Stimulated activated CD4-positive, alpha-beta T cell treated with anti-CD3 and anti-CD28 coated beads, TNF-alpha, amount 100 ng/mL, for 24 hours (primary cell): ENCODE measurements at places on chromosomes 13 and 19.

DNA sequence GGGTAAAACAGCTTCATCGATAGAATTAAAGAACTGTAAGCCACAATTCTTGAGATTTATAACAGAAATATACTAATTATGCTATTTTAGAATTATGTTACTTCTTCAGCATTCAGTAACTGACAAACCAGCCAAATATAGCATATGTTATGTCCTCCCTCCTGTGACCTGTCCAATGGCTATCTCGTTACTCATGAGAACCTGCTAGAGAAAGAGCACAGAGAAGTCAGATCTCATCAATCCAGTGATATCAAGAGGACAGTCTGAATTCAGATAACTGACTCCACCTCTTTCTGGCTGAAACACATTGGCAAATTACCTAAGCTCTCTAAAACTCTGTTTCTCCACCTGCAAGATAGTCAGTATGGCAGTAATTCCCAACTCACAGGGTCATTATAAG, 170.4 kb downstream of the FGF14 start:
- no peak for DNase-seq

DNA sequence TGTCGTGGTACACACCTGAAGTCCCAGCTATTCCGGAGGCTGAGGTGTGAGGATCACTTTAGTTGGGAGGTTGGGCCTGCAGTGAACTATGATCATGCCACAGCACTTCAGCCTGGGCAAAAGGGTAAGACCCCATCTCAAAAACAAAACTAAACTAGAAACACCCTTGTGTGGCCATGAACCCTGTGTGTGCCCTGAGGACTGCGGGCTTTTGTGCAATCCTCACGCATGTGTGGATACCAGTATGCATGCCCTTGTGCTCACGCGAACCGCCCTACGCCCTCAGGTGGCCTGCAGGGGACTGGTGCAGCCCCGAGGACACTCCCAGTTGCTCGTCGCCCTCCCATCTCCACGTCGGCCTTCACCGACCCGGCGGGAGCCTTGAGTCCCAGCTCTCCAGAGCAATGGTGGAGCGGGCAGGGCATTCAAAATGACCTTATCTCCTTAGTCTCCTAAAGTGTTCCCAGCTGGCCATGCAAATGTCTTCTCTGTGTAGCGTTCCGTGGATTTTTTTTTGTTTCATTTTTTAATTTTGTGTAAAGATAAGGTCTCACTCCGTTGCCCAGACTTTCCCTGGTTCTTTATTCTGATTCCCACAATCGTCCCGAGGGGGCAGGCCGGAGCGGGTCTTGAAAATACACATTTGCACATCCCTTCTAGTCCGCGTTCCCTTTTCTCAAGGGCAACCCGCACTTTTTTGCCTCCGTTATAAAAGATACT, 868 bp upstream of the EGLN2 start:
- DNase-seq: no peak

DNA sequence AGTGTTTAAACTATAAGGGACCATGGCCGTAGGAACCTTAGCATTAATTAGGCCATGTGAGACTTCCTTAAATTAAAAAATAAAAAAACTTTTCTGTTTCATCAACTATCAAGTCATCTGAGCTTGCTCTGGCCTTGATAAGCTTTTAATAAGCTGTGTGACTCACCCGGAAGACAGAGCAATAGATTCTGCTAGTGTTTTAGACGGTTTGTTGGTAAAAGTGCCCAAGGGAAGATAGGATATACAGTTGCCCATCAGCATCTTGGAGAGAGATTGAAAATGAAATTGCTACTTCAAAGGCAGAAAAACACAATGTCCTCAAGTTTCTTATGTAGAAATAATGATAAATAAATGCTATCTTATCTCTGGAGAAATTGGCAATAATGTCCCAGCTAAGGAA, 31.2 kb upstream of the RCBTB2 start:
- no peak for DNase-seq

GRCh38 chr19:51552996-51553725, 17.9 kb upstream of the ZNF175 start:
- peak; percentile 14 for DNase-seq

- DNase-seq: no peak
Observed at GRCh38 chr13:81395368-81395767, 1054.4 kb upstream of the SPRY2 start.

GRCh38 chr13:33865945-33866344, 48.0 kb downstream of the RFC3 start:
- no peak for DNase-seq

DNA sequence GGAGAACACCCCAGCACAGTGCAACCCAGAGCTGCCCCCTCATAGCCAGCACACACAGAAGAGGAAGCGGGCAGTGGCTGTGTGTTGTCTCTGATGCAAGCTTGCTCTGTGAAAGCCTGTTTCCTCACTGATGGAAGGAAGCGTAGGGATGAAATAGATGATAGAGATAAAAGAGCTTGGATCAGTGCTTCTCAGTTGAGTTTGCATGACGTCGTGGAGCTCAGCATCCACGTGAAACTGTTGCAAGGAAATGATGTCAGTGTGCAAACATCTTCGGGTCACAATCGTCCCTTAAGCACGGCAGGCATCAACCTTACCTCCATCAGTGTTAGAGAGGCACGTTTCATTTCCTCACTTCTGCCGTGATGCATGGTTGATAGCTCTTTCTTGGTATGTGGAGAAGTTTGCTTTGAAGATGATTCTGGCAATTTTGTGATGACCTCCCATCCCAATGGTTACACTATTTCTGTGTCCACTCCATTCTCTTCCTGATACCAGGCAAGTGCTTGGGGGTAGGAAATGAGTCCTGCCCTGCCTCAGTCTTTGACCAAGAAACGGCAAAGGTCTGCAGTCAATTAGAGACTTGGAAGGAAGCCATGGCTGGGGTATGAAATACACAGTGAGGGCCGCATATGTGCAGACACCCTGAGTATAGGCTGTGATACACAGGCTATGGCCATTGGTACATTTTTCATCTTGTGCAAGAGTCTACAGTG, 183.0 kb downstream of the ZNF536 start:
- DNase-seq: no peak

- peak; percentile 96 for DNase-seq
Observed at GRCh38 chr19:49453013-49453756, at the start of gene ALDH16A1. Gene ALDH16A1 (plus strand): TSS chr19:49453225. CDS start chr19:49453332, 107 bp downstream.

DNA sequence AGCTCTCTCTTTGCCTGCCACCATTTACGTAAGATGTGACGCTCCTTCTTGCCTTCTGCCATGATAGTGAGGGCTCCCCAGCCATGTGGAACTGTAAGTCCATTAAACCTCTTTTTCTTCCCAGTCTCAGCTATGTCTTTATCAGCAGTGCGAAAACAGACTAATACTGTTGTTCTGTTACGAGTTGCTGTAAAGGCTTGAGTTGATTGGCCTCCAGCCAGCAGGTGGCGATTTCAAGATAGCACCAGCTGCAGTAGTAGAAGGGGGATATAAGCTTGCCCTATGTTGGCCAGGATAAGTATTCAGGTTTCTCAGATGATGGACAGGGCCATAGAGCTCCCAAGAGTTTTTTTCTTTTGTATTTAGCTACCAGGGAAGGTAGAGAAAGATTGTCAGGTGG, 385.5 kb downstream of the MZT1 start:
- no peak for DNase-seq

DNA sequence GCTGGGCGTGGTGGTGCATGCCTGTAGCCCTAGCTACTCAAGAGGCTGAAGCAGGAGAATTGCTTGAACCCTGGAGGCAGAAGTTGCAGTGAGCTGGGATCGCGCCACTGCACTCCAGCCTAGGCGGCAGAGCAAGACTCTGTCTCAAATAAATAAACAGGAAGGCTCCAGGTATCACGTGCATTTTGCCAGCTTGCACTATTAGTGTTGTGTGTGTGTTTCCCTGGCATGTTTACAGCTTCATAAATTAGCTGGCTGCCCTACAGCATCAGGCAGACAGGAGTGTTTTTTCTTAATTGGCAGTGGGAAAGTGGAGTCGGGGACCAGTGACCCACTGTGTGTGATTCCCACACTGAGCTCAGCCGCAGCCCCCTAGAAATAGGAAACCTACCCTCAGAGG, 32.6 kb downstream of the SHISA2 start:
- no peak for DNase-seq

DNA sequence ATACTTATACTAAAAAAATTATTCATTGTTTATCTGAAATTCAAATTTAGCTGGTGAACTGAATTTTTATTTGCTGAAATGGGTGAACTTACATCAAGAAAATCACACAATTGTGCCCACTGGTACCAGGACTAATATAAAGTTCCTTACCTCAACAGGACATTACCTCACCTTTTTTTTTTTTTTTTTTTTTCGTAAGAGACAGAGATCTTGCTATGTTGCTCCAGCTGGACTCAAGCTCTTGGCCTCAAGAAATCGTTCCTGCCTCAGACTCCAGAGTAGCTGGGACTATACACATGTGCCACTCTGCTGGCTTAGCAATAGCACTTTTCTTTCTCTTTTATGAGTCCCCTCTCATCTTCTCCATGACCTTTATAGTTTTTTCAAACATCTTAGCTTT, 22.5 kb upstream of the NDFIP2 start:
- DNase-seq: no peak

- no peak for DNase-seq
Observed at GRCh38 chr19:57825511-57825910, 4.6 kb upstream of the ZNF587B start.

- no peak for DNase-seq
Observed at GRCh38 chr19:5147978-5148793, 179.3 kb downstream of the KDM4B start.

DNA sequence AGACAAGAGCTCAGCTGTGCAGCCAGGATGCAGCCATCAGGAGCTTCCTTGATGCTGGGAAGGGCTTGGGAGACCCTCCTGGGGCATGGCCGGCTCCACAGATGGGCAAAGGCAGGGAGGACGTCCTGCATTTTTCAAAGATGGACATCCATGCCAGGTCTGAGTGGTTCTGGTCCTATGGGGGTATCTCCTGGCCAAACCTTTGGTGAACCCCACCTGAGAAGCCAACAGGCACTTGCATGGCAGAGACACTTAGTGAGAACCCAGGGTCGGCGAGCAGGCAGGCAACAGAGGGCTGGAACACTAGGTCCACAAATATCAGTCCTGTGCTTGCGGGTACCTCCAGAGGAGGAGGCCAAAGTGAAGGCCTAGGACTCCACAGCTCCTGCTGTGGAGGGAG, 70.0 kb downstream of the KCTD15 start:
- no peak for DNase-seq

- DNase-seq: no peak
Observed at GRCh38 chr13:44312834-44313551, 60.6 kb upstream of the SERP2 start.

DNA sequence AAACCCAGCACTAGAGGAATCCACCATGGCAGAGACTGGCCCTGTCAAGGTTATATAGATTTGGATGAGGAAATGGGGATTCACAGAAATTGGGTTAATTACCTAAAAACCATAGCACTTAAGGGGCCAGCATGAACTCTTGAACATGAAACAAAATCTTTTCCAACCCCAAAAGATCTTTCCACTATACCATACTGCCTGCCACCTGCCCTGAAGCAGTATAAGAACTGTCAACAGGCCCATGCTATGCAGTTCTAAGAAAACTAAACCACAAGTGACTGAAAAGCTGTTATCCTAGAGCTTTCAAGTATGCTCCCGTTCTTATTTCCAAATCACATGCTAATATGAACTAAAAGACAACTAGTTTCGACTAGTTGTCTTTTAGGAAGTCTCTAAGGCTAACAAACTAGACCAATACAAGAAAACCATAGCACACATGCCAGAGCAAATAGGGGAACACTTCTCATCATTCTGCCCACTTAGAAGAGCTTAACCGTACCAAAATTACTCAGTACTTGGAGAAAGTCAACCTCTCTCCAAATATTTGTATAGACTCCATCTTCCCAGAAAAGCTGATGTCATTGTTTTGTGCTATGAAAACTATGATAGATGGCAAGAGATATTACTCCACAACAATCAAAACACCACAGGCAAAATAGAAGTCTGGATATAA, 27.5 kb downstream of the HSPH1 start:
- no peak for DNase-seq

GRCh38 chr13:88022431-88023208, 351.4 kb downstream of the SLITRK5 start:
- no peak for DNase-seq

DNA sequence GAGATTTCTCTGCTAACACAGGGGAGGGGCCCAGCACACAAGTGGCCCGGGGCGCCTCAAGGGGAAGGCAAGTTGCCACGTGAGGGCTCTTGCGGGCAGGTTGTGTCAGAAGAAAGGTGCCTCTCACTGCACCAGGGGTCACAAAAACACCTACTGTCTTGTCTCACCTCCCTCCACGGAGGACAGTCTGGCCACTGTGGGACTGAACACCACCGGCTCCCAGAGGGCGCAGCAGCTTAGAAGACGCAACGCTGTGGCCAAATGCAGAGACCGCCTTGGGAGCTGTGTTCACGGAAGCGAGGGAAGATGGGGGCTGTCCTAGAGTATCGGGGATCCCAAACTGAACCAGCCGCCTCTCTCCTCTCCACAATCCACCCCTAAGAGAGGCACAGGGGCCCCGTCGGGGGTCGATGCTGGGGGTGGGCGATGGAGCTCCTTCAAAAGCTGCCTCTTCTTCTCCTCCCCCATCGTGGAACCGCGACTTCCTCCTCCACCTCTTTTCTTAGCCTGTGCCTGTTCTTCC, 177.5 kb downstream of the FOXO1 start:
- DNase-seq: no peak

- DNase-seq: no peak
Observed at GRCh38 chr13:78177306-78177705, 258.7 kb upstream of the EDNRB start.

DNA sequence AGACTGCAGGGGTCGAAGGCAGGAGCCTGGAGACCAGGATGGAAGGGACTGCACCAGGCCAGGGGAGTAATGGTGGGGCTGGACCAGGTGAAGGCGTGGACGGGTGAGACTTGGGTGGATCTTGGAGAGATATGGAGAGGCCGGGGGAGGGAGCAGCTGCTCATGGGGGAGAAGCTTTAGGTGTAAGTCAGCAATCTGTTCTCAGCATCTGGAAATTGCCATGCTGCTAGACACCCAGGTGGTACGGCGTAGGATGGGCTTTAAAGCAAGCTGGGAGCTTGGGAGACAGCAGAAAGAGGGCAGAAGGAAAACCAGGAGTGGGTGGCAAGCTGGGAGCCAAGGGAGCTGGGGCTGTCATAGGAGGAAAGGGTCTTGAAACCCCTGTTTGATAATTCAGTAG, 3.0 kb downstream of the CERS4 start:
- DNase-seq: no peak

DNA sequence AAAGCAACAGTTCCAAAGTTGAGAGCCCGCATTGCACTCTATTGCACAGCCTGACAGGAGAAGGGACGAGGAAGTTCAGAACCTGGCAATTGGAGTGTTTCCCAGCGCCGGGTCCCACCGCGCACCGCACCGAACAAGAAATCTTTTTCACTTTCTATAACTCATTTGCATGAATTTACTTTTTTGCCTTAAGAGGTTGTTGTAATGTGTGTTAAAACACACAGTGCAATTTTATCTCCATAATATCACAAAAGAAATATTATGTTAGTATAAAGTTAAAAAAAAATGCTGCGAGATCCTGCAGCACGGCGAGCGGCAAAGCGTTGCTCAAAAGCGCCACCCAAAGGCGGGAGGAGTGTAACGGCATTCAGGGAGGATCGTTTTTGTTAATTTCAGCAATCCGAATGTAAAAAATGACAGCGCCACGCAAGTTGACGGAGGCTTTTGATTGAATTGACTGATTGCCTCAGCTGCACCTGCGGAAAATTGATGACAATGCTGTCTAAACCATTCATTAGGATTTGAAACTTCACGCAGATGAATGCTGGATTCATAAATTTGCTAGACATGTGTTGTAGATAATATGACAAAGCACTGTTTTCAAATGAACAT, 303.6 kb upstream of the ZNF507 start:
- DNase-seq: peak; percentile 20
